Fibroblast of mammary gland (primary cell): ENCODE measurements at places on chromosomes 2 and 18.

DNA sequence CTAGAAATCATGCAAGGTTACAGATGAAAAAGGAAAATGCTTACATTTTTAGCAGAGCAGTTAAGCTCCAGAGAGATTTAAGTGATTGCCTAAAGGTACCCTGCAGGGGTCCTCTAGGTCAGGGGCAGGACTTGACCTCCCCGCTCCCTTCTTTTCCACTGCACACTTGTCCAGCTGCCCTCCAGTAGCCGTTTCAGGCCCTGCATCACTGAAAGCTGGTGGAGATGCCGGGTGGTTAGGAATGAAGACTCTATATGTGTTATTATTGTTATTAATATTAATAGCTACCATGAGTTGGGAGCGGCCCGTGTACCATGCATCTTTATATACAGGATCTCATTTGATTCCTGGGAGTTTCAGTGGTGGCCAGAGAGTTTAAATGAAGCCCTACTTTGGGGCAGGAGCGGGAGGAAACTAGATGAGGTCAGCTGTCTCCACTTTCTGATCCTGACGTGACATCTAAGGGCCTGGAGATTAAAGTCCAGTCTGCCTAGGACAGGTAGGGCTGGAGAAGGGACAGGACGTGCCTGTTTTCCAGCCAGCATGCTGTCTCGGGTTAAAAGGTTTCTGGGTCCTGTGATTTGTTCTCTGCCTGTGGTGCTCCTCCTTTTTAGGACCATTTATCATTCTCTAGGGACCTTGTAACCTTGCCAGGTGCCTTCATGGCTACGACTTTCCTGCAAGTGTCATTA lies 2.1 kb downstream of the TMEM37 start:
- DNase-seq: no peak

DNA sequence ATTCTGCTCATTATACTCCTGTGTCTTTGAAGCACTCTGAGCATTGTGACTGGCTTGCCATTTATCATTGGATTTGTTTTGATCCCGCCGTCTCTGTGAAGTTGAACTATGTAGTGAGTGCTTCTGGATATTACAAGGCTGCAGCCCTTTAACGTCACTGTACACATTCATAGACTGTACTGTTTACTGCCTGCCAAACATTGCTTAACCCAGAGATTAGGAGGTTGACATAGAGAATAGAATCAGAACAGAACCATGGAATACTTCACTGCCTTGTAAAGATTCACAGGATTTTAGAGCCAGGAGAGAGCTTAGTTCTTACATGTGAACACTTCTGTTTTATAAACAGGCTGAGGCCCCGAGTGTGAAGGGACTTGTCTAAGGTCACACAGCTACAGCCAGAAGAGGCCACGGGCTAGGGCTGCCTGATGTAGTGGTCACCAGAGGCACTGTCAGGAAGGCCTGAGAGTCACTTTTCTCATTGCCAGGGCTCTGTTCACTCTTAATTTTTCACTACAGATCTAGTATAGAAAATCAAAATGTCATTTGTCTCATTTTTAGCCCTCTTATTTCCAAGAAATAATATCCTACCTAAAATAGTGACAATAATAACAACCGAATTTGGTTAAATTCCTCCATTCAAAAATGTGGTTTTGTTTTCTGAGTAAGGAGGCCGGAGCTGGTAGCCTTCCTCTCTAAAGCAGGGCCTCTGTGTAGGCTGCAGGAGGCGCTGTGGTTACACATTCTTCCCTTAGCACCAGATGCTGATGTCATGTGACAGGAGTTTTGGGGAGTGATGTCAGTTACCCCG lies 87.9 kb downstream of the UGGT1 start:
- peak; percentile 80 for DNase-seq

DNA sequence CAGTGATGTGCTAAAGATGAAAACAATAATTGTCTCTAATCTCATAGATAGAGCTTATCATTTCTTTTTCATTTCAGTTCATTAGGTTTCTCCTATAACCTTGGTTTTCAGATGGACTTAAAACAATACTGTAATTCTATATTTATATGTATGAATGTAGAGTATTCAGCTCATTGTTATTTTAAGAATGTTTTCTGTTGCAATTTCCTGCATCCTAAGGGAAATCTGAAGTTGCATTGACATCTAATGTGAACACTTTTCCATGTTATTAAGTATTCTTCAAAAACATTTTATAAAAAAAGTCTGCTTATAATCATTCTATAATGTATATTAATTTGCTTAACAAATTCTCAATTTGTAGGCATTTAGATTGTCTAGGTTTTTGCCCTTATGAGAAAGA lies 288.9 kb downstream of the XIRP2 start:
- peak; percentile 31 for DNase-seq

- DNase-seq: no peak
Measured at GRCh38 chr2:148533004-148533403, 111.5 kb upstream of the EPC2 start.

- DNase-seq: peak; percentile 27
Measured at GRCh38 chr2:217335341-217335966, 475.6 kb upstream of the TNP1 start.

DNA sequence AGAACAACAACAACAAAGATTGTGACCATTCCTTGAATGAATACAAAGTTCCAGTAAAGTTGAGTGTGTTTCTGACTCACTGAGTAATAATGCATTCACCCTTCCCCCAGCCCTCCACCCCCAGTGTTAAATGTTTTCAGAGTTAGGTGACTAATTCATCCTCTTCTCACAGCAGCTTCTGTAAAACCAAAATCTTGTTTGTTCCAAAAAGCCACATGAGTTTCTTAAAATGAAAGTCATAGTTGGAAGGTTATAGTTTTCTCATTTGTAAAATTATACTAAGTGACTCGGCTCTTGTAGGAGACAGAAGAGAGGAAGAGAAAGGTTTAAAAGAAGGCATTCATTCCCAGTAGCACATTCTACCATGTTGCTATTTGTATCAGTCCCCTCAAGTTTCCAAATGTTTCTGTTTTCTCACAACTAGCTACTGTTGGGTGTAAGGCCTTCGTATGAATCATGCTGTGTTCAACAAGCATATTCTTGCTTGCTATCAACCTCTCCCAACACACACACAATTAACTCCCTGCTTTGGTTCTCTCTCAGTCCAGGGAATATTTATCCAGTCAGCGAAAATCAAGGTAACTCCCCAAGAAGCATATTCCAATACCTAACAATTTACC lies 75.3 kb downstream of the MBD2 start:
- peak; percentile 95 for DNase-seq

DNA sequence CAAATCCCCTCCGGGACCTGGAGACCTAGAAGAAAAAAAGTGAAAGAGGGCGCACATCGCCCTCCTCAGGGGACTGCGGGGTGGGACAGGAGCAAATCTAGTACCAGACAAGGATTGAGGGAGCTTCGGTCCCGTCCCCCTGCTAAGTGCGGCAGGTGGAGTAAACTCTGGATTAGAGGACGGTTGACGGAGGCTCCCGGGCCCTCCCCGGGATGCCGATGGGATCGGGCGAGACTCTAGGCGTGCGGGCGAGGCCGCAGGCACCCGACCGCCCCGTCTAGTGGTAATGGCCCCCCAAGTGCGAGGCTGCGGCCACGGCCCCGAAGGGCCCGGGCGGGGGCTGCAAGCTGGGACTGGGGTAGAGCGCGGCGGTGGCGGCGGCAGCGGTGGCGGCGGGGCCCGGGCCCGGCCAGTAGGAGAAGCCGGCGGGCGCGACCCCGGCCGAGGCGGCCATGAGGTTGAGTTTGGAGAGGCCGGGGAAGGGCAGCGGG lies 3.5 kb downstream of the FEV start:
- no peak for DNase-seq

DNA sequence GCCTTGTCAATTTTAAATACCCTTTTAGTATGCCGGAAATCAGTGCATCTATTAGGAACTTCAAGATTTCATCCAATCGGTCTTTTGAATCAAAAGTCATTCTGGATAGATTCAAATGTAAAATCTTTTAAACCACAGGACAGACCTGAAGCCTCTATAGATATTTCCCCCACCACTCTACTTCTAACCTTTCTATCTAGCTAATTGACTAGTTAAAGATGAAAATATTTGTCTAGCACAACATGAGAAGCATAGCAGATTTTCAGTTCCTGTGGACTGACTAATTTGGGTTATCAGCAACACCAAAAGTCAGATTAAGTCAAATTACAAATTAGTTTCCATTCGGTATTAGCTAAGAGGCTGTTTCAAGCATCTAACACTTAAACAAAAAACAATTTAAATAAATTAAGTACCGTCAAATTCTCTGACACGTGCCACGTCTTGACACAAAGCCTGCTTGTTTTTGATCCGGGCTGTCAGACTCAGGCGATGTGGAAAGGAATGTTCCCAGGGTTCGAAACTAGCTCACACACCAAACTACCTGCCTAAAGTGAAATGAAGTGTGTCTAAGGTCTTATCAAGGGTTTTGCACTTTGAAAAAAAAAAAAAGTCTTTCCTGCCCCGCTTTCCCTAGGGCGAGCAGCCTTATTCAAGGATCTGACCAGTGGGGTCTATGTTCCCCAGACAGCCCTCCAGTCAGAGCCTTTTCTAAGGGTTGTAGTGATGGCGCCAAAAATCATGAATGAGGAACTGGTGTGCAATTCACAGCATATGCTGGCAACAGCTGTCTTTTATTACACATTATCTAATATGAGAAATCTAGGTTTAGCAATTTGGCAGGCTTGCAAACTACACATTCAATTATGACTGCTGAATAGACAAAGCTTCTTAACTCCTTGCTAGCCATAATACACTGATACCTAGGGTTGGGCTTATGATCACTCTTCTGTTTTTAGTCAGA lies 4.7 kb downstream of the CYTIP start:
- DNase-seq: peak; percentile 49

GRCh38 chr2:13652531-13653313 lies 936.0 kb downstream of the TRIB2 start:
- peak; percentile 88 for DNase-seq

GRCh38 chr18:59238385-59238784 lies 18.4 kb downstream of the GRP start:
- DNase-seq: no peak

- peak; percentile 63 for DNase-seq
Measured at GRCh38 chr2:47091118-47091517, 64.0 kb downstream of the STPG4 start.

DNA sequence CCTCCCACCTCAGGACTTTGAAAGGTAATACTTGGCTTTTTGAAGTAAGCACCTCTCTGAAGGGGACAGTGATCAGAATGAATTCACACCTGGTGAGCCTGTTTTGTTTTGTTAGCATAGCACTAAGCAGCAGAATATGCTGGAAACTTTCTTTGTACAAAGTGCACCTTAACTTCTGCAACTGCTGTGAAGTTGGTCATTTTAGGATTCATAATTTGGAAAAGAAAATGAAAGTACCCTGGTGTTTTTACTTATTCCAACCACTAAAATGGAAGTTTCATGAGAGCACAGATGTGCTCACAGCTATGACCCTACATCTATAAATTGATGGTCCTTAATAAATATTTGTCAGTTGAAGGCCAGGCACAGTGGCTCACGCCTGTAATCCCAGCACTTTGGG lies 257.8 kb upstream of the STON1 start:
- no peak for DNase-seq

GRCh38 chr18:77635451-77635850 lies 385.8 kb downstream of the GALR1 start:
- peak; percentile 69 for DNase-seq
